ENCODE measurements at places on chromosomes 6 and 20.

DNA sequence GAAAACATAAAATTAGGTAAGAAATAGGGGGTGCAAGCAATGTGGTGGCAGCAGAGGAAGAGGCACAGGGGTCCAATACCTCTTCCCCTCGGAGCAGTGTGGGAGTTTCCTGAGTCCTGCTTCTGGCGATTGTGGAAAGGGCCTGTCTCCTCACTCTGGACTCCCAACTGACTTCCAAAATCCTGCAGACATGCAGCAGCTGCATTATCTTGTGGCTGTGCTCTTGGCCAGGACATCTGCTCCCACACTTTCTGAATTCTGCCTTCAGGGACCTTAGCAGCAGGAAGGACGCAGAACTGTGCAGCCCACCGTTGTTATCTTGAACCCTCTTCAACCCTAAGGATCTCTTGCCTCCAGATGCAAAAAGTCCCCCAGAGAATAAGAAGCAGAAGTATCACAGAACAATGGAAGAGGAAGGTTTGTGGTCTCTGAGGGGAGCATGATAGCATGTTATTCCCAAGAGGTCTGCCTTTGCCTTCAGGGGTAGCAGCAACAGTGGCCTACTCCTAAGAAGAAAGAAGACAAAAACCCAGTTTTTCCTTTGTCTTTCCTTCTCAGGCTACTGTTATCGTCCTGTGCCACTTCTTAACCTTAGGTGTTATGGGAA lies 102.5 kb upstream of the EMILIN3 start:
- DNase-seq, result no peak

DNA sequence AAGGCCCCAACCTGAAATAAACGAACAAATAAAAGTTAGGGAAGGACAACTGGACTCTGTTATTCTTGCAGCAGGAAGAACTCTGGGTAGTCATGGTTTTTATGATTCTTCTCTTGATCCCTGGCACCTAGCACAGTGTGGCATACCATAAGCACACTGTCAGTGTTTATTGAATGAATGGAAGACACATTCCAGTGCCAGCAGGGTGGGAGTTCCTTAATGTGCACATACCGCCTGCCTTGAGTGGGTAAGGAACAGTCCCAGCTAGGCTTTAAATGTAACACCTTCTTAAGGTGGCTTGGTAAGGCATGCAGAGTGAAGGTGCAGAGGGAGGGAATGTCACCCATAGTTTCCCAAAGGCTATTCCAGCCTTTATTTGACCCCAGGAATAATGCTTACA lies 162.9 kb upstream of the CEP162 start:
- DNase-seq, result no peak

DNA sequence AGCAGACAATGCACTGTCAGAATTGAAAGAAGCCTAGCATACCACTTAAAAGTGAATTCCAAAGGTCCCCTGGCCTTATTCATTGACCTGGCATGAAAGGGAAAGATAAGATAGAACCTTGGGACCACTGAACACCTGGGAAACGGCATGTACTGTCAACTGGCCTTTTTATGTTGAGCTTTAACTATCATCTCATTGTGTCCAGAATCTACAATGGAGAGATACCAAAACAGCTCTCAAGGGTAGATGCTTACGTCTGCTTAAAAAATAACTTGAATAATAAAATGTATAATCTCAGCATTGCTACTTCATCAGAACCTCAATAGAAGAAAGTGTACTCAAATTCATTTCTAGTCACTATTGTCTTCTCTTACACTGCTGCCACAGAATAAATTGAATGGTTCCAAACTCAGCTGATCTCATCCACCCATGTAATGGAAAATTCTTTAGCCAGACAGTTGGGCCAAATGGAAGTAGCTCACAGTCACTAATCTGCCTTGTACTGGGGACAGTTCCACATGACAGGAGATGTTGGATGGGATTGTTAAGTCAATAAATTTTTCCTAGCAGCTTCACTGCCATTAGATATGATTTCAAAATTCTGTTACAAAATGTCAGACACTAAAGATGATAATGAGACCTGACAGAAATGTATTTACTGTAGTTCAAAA lies 93.8 kb downstream of the MLIP start:
- DNase-seq, result no peak

DNA sequence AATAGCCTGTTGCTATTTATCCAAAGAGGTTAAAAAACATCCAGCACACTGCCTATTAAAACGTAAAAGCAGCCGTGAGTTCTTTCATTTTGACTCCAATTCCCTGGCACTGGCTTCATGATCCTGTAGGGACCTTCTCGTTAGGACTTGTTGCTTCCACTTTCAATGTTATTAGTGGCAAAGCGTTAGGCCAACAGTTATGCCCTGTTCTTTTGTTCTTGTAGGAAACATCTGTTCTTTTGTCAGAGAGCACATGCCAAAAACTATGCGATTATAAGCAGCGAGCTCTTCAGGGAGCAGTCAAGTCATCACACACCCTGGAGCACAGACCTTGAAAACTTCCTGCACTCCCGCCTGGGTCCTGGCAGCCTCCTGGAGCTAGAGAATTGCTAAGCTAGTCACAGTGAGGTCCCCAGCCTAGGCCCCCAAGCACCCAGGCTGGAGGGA lies 609.5 kb upstream of the ARID1B start:
- no peak for DNase-seq

DNA sequence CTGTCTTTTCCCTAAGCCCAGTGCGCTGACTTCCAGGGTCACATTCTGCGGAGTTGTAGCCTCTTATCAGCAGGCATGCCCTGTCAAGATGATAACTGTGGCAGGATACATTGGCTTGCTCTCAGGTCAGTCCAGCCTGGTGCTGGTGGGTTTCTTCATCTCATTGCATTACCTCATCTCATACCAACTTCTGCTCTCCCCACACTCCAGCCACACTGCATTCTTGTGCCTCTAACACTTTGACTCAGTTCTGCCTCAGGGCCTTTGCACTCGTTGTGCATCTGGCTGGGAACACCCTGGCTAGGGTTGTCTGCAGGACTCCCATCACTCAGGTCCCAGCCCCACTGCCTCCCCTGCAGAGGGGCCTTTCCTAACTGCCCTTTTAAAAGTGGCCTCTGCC lies 110.3 kb upstream of the BACH2 start:
- DNase-seq, result no peak

DNA sequence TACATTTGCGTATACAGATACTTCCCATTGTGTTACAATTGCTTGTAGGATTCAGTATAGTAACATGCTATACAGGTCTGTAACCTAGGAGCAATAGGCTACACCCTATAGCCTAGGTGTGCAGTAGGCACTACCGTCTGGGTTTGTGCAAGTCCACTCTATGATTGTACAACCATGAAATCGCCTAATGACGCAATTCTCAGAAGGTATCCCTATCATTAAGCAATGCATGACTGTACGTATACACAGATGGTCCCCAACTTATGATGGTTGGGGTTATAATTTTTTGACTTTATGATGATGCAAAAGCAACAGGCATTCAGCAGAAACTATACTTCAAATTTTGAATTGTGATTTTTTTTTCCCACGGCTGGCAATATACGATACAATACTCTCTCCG lies 458.2 kb upstream of the NOX3 start:
- no peak for DNase-seq

GRCh38 chr6:111070105-111071005 lies 16.9 kb upstream of the SLC16A10 start:
- no peak for DNase-seq

DNA sequence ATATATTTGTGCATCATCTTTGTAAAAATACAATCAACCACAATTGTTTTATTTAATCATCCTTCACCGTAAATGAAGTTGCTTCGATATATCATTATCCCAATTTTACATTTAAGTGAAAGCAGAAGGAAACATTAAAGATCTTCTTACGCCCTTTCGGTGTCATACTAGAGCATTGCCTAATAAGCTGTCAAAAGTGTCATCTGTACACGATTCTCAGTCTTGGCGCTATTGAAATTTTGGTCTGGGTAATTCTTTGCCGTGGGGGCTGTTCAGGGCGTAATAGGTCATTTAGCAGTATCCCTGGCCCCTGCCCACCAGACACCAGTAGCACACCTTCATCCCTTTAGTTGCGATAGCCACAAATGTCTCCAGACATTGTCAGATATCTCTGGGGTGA lies 40.4 kb upstream of the TMEM170B start:
- DNase-seq, result no peak

Measured in stimulated activated CD8-positive, alpha-beta memory T cell treated with anti-CD3 and anti-CD28 coated beads, Interleukin-12 subunit alpha, Interleukin-12 subunit beta, amount 100 ng/mL, for 4 hours (primary cell).